BJ (cell line): ENCODE measurements at places on chromosomes 12 and 14.

- no peak for DNase-seq
These were observed 24.6 kb upstream of the ANP32D start for GRCh38 chr12:48447755-48448154.

- DNase-seq = no peak
These were observed 38.3 kb downstream of the FGD6 start for GRCh38 chr12:95179011-95179410.

- DNase-seq = peak; percentile 100
These were observed 19.0 kb downstream of the SSH1 start for GRCh38 chr12:108838194-108839017.

DNA sequence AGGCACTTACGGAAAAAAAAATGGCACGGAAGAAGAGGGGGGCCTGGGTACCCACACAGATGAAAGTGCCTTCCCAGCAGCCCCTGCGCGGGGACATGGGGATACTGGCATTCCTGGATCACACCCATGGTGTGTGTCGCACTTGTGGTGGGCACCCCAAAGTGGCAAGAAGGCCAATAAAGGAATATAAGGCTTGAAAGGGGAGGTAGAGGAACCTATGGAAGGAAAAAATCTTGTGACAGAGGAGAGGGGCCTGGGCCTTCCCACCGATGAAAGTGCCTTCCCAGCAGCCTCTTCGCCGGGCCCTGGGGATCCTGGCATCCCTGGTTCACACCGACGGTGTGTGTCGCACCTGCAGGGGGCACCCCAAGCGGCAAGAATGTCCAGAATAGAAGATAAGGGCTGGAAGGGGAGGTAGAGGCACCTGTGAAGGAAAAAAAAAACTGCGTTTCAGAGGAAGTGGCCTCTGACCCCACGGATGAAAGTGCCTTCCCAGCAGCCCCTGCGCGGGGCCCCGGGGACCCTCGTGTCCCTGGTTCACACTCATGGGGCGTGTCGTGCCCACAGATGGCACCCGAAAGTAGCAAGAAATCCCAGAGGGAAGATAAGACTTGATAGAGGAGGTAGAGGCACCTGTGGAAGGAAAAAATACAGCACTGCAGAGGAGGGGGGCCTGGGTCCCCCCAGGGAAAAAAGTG, 284.0 kb downstream of the ALG10 start:
- no peak for DNase-seq

GRCh38 chr14:89427426-89428172, 10.6 kb upstream of the FOXN3 start:
- DNase-seq = no peak

- no peak for DNase-seq
These were observed 188.0 kb downstream of the TTC8 start for GRCh38 chr14:89012282-89013097.

GRCh38 chr12:27824126-27824842, 44.2 kb upstream of the MANSC4 start:
- no peak for DNase-seq

- DNase-seq = no peak
These were observed 6.0 kb downstream of the NYNRIN start for GRCh38 chr14:24404814-24405213.

GRCh38 chr14:103705504-103706284, 9.6 kb downstream of the XRCC3 start:
- DNase-seq = no peak

GRCh38 chr12:59405992-59406391, 189.8 kb upstream of the SLC16A7 start:
- DNase-seq = no peak

DNA sequence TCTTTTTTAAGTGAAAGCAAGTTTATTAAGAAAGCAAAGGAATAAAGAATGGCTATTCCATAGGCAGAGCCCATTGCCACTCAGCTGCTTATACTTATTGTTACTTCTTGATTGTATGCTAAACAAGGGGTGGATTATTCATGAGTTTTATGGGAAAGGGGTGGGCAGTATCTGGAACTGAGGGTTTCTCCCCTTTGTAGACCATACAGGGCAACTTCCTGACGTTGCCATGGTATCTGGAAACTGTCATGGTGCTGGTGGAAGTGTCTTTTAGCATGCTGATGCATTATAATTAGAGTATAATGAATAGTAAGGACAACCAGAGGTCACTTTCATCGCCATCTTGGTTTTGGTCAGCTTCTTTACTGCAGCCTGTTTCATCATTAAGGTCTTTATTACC, 66.3 kb upstream of the AMN start:
- no peak for DNase-seq

DNA sequence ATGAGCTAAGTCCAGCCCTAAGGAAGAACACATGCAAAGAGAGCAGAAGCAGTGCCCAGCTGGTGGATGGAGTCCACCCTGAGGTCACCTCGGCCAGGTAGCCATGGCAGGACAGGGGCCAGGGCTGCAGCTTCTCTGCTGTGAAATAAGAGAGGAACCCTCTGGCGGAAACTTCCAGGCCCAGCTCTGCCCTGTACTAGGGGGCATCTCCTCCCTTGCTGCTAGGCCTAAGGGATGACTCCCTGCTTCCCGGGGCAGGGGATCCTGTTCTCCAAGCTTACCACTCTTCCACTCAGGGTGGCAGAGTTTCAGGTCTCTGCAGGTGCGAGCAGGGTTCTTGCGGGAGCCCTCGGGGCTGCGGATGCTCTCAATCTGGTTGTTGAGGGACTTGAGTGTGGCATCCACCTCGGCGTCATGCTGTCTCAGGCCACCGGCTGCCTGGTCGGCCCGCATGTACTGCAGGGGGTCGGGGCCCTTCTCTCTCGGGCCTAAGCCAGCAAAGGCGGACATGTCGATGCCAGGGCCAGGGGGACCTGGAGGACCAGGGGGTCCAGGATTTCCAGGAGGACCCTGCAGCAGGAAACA, 11.7 kb downstream of the TMEM106C start:
- no peak for DNase-seq

- DNase-seq = no peak
These were observed 785 bp downstream of the MLEC start for GRCh38 chr12:120687578-120688289.

GRCh38 chr14:52399921-52400595, 85.9 kb downstream of the PTGER2 start:
- peak; percentile 49 for DNase-seq

GRCh38 chr12:94660436-94660835, 10.1 kb upstream of the TMCC3 start:
- DNase-seq = no peak

DNA sequence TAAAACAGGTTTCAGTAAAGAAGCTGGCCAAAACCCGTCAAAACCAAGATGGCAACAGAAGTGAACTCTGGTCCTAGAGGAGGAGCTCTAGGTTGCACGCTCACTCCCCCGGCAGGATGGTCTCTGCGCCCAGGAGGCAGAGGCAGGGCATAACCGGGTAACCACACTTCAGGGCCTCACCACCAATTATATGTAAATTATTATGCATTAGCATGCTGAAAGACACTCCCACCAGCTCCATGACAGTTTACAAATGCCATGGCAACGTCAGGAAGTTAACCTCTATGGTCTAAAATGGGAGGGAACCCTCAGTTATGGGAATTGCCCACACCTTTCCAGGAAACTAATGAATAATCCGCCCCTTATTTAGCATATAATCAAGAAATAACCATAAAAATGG, 20.1 kb upstream of the SLC6A12 start:
- DNase-seq = no peak

- no peak for DNase-seq
These were observed 2.8 kb upstream of the STRAP start for GRCh38 chr12:15879413-15879812.

- no peak for DNase-seq
These were observed 31.9 kb upstream of the MON2 start for GRCh38 chr12:62434494-62435302.

DNA sequence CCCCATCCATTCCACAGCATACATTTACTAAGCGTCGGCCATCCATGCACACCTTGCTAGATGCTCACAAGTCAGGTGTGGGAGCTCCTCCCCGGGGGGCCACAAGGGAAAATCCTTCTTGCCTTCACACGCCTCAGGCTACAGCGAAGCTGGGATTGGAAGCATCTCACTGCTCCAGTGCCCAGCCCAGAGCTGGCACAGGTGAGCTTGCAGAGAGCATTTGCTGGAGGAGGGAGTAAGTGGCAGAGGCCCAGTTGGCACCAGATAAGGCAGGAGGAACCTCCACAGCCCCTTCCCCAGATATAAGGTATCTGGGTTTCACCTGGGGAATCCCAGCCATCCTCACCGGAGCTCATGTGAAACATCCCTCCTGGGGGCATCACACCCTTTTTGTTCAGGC, 1.8 kb downstream of the TRPV4 start:
- no peak for DNase-seq

- no peak for DNase-seq
These were observed 224.2 kb downstream of the LRFN5 start for GRCh38 chr14:41830714-41831406.

- no peak for DNase-seq
These were observed 6.0 kb downstream of the ACVRL1 start for GRCh38 chr12:51913071-51914033.
